AG20443 (cell line): ENCODE measurements at places on chromosomes 12 and 14.

DNA sequence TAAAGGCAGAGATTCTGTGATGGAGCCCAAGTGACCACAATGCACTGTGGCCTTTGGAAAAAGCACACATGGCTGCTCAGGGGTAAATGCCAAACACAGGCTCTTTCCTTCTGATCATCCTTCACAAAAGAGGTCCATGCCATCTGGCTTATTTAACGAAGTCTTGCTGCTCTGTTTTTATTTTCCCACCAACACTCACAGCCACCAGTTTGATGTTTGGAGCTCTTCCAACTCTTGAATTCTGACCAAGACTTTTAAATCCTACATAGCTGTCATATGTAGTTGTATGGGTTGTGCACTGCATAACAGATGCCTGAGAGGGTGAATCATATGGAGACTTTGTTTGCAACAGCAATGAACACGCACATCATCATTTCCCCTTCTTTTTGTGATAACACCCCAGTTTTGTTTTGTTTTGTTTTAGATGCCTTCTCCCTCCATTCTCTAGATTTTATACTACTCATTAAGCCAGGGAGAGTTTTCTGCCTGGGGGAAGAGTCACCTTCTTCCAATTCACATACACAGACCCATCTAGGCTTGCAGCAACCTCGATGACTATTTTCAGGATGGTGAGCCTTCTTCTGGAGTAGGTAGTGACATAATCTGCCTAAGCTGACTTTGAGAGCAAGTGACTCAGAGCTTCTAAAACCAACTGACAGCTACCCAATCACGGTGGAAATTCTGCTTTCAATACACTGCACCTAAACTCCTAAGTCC, 145.2 kb upstream of the WSCD2 start:
- no peak for DNase-seq

DNA sequence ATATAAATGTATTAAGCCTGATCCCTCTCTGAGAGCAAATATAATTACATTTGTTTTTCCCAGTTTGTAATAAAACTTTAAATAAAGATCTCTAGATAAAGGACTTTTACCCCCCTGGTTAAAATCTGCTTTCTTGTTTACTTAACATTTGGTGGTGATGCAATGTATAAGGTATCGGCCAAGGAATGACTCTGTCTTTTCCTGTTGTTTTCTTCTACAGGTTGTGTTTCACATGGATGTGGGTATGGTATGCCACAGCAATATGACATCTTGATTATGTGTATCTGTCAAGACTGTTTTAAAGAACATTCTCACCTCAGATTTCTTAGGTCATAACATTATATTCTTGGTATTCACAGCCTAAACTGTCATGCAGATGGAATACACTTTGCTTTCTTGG, 210.6 kb upstream of the NOVA1 start:
- no peak for DNase-seq

GRCh38 chr14:71933001-71933587, 865 bp downstream of the RGS6 start:
- peak; percentile 19 for DNase-seq

DNA sequence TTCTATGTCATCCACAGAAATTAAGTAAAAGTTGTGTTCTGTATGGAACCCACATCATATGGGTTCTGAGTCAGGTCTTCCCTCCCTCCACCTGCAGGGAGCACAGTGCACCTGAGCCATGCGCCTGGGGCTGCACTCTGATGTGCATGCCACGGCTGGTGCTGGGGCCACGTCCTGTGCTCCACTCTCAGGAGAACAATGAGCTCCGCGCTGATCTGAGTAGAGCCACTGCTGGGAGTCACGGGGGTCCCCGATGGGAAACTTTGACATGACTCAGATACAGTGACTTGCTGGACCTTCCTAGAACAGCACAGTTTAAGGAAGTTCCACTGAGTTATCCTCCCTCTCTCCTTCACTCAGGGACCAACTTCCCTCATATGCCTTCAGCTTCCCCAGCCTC, 683.4 kb downstream of the TMEM121 start:
- no peak for DNase-seq

DNA sequence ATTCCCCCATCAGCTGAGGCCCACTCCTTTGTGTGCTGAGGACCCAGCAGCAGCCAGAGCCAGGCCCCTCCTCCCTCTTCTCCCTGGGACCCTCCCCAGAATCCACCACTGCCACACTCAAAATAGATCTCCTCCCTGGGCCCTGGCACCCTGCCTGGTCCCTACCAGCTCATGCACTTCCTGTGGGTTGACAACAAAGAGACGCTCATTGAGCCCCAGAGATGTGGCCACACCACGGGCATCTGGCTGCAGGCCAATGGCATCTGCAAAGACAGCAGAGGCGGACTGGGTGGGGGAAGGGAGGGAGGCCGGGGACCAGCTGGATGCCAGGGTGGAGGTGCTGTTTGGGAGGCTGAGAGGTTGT, 16.0 kb upstream of the ENDOU start:
- no peak for DNase-seq

GRCh38 chr12:110686294-110686903, 2.5 kb downstream of the HVCN1 start:
- DNase-seq: no peak
